ENCODE measurements at places on chromosomes 12 and 14.

GRCh38 chr12:132095520-132096409, 48.4 kb downstream of the DDX51 start:
- peak; percentile 13 for DNase-seq

- no peak for DNase-seq
Measured at GRCh38 chr12:10095971-10096370, 2.8 kb downstream of the CLEC1A start.

DNA sequence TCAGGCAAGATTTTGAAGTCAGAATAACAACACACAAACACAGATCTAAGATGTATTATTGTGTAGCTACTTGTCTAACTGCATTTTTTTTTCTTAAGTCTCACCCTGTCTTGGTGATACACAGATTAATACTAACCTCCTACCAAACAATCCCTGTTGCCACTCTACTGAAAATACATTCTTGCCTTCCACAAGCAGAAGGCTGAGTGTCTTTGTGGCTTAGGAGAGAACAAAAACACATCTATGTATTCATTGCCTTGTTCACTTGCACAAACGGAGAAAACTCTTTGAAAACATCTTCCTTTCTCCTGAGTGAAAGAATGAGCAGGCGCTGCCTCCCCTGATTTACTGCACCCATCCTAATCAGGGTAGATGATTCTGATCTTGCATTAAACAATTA, 642.2 kb downstream of the DIO2 start:
- no peak for DNase-seq

DNA sequence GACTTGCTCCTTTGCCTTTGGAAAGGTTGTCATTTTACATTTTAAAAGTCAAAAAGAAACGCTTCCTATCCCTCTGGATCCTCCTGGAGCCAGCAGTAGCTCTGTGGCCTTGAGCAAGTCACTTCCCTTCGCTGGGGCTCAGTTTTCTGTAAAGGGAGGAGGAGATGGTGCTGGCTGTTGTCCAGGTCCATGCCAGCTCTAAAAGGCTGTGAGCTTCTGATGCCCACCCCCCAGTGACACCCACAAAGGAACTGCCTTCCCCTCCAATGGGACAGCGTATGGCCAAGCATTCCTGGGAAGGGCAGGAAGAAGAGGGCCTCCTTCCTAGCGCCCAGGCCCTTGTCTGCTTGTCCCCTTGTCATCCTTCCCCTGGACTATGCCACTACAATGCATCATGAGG, 81.5 kb downstream of the NTF3 start:
- DNase-seq: no peak

DNA sequence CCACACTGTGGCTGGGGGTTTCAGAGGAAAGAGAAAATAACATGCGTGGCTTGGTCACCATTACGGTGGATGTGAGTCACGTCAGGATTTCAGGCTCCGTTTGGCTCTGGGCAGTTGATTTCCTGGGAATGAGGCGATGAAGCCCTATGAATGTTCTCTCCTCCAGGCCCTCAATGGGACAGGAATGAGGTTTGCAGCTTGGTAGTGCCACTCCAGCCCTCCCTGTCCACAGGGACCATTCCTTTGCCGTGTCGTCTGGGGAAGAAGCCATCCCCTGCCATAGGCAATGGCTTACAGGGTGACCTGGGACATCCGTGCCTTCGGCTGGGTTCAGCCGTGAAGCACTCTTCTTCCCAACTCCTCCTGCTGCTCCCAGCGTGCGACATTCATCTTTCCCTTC, 95.0 kb downstream of the FBXL14 start:
- no peak for DNase-seq

GRCh38 chr14:37598747-37599506, 3.5 kb downstream of the TTC6 start:
- no peak for DNase-seq

- DNase-seq: peak; percentile 46
Measured at GRCh38 chr14:65255583-65256461, 153.5 kb upstream of the MAX start.

- no peak for DNase-seq
Measured at GRCh38 chr12:112185093-112185923, 59.9 kb downstream of the TRAFD1 start.

DNA sequence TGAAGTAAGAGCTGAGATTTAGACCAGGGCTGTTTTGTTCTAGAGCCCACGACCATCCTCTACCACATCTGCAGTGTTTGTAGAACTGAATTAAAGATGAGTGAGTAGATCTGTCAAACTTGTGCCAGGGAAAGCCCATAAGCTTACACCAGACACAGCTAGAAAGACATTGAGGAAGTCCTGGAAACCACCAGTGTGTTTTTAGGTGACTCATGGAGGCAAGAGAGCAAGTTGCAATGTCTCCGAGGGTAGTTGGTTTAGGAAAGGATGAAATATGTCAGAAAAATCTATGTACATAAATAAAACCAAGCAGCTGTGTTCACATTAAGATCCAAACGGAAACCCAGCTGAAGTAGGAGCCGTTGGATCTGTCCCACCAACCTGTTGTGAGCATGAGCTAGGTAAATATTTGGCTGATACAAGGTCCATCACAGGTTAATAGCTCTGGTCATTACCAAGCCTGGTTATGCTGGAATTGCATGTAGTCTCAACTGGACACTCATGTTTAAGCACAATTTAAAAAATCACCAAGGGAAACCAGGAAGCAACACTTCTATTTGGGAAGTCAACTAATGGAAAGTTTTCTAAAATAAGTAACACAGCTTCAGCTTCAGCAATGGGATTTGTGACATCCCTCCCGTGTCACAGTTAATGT, 49.9 kb upstream of the PLEKHG3 start:
- DNase-seq: no peak

DNA sequence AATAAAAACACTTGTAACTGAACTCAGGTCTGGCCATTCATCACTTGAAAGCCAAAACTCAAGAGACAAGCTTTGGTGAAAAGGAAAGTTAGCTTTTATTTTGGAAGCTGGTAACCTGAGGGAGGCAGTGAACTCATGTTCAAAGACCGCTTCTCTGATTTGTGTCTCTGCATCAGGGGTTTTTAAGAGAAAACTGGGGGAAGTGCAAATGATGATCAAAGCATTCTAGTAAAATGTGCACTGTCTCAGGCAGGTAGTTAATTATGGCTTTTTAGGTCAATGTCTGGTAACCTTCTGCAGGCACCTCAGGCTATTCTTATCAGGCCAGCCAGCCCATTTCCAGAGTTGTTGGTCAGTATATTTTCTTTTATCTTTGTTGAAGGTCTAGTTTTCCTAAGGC, 162.2 kb downstream of the SYT10 start:
- DNase-seq: no peak

- DNase-seq: peak; percentile 63
Measured at GRCh38 chr14:71138448-71139293, 231.4 kb downstream of the PCNX1 start.

- no peak for DNase-seq
Measured at GRCh38 chr12:127293507-127294310, 973.3 kb upstream of the TMEM132C start.

- no peak for DNase-seq
Measured at GRCh38 chr12:119728444-119728745, 60.5 kb downstream of the PRKAB1 start.

DNA sequence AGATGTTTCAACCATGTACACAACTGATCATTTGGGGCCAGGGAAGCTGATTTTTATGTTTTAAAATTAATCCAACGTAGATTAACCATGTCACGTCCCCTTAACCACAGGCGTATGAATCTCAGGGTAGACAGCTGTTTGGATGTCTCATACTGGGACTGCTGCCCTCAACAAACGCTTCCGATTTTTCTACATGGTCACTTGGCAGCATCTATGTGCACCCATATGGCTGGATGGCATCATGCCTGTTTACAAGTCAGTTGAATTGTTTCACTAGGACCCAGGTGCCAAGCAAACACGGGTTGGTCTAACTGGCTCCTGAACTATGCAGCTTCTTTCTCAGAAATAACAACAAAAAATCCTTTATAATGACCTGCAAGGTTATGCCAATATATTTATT, 393.8 kb downstream of the NPAS3 start:
- no peak for DNase-seq

DNA sequence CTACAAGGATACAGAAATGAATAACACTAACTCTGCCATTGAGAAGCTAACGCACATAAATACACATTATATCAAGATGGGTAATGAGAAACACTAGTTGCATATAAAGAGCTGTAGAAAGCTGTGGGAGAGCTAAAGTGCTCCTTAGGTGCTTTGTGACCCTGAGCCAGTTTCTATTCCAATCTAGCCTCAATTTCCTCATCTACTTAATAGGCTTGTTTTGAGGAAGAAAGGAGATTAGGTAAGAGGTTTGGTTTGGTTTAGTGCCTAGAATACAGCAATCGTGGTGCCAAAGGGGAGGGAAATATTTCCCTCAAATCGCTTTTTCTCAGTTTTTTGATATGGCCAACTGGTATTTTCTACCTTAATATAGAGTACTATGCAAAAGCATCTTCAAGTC, 994 bp downstream of the SRP54 start:
- DNase-seq: no peak

DNA sequence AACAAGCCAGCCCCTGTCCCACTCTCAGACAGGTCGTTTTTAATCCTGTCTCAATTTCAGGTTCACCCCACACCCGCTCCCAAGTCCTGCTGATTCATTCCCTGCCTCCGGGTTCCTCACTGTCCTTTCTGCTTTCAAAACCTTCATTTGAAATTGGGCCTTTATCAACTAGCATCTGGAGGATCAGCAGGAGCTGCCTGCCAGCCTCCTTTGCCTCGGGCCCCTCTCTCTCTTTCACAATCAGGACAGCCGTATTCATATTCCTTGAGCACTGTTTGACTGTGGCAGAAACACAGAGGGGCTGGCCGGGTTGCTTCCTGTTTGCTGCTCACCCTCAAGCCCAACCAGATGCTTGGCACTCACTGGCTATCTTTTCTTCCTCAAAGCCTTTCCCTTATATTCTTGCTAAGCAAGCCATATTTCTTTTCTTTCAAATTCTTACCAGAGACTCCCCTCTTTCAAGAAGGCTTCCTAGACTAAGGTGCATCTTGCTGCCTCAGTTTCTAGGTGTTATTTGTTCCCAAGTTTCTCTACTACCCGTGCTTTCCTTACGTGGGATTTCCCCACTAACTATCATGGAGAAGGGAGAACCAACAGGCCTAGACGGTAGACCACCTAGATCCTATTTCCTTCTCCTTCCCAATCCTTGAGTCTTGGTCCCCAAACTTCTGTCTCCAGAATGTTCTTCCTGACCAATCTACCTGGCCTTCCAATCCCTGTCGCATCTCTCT, 3.0 kb downstream of the GALNT6 start:
- no peak for DNase-seq

DNA sequence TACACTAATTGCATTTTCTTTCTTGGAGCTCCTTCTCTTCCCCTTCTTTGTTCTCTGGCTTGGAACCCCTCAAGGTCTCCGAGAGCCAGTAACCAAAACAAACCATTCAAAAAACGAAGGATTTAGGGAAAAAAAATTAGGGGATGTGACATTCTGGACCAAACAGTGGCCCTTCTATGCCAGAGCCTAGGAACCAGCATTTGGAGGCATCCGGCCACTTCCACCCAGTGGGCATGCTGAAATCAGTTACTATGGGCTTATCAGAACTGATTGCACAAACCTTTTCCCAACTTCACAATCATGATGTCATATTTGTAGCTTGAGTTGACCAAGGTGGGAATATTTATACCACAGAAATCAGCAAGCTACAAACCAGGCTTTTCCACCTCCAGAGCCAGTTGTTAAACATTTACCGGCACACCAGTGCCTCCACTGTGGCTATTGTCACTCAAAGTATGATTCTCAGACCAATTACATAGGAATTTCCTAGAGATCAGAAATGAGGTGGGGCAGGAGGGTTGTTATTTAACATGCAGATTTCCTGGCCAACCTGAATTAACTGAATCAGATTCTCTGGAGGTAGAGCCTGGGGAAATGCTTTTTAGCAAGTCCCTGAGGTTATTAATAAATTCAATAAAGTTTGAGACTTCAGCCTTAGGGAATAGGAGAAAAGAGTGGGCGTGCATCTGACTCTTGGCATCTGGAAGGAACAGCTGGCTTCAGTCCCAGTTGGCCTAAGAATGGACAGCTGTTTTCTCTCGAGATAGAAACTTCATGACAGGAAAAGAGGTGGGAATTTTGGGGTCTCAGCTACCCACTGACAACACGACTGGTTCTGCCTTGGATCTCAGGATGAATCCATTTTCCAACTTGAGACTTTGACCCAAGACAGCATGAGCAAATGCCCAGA, 273.9 kb downstream of the ZFP36L1 start:
- no peak for DNase-seq

- DNase-seq: peak; percentile 87
Measured at GRCh38 chr14:64760146-64760755, 56.0 kb downstream of the PLEKHG3 start.

DNA sequence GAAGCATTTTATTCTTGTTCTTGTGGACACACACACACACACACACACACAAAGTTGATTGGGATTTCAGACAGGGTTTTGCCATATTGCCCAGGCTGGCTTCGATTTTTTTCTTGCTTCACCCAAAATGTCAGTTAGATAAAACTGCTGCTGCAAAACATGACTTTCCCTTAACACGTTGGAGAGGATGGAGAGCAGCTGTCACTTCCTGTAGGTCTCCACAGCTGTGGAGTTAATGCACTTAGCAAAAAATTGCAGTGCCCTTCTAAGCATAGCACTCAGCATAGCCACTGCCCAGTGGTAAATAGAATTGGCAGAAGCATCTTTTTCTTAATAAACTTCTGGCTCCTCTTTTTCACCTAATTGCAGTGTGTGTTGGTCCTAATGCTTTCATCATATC, 54.5 kb downstream of the PDZRN4 start:
- no peak for DNase-seq

DNA sequence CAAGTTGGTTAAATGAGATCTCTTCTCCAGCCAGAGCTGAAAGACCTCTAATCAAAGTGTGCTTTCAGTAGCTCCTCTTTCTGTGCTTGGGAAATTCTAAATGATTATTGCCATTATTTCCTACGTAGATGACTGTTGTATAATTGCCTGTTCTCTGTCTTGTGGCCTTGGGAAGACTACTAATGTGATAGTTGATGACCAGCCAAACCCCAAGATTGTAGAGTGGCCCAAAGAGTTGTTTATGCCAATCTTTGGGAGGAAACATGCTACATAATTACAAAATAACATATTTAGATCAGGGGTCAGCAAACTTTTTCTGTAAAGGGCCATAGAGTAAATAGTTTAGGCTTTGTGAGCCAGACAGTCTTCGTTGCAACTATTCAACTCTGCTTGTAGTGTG, 135.1 kb upstream of the DIO2 start:
- no peak for DNase-seq

- no peak for DNase-seq
Measured at GRCh38 chr14:105060751-105061427, 4.3 kb downstream of the GPR132 start.

GRCh38 chr12:56766535-56766934, 3.4 kb downstream of the HSD17B6 start:
- DNase-seq: no peak

GRCh38 chr14:30153717-30154116, 226.1 kb upstream of the PRKD1 start:
- no peak for DNase-seq

- DNase-seq: no peak
Measured at GRCh38 chr14:71060825-71061455, 153.7 kb downstream of the PCNX1 start.

GRCh38 chr14:76280221-76280620, 95.7 kb upstream of the ESRRB start:
- DNase-seq: no peak

GRCh38 chr12:121538699-121539061, 42.1 kb downstream of the KDM2B start:
- DNase-seq: no peak

Measured in T47D (cell line).